Pancreas (tissue), 10 donors: ENCODE measurements at places on chromosomes 4 and X. TPM values are rescaled to one million over a fixed set of nuclear protein-coding genes. Genes with fewer than 3 reads are reported as not detected.

The GCNA gene
- 0.90 TPM for total RNA-seq

The UGT2B15 gene
- total RNA-seq, result 9.6 TPM

The DHX15 gene
- 43.2 TPM for total RNA-seq

The ARSJ gene
- total RNA-seq, result 2.4 TPM

The CT45A5 gene
- not detected for total RNA-seq

The IQSEC2 gene
- total RNA-seq, result 9.2 TPM

The GABRQ gene
- total RNA-seq, result not detected

- no peaks in the 10 kb centered on the region for H3K27me3 ChIP-seq
- H3K4me1 ChIP-seq, result no peaks in the 10 kb centered on the region
- no peak overlapping the region for H3K4me3 ChIP-seq
- H3K36me3 ChIP-seq, result no peaks in the 10 kb centered on the region
These were observed 519.3 kb upstream of the CXorf51A start for GRCh38 chrX:147333821-147334220.

GRCh38 chrX:12142661-12143060 is 4.4 kb downstream of the FRMPD4 start:
- H3K27me3 ChIP-seq, result peaks cover 11% of the 10 kb centered on the region
- H3K4me1 ChIP-seq, result no peaks in the 10 kb centered on the region
- no peak overlapping the region for H3K4me3 ChIP-seq
- no peak overlapping the region for H3K27ac ChIP-seq
- DNase-seq, result no peak
- H3K36me3 ChIP-seq, result no peaks in the 10 kb centered on the region

DNA sequence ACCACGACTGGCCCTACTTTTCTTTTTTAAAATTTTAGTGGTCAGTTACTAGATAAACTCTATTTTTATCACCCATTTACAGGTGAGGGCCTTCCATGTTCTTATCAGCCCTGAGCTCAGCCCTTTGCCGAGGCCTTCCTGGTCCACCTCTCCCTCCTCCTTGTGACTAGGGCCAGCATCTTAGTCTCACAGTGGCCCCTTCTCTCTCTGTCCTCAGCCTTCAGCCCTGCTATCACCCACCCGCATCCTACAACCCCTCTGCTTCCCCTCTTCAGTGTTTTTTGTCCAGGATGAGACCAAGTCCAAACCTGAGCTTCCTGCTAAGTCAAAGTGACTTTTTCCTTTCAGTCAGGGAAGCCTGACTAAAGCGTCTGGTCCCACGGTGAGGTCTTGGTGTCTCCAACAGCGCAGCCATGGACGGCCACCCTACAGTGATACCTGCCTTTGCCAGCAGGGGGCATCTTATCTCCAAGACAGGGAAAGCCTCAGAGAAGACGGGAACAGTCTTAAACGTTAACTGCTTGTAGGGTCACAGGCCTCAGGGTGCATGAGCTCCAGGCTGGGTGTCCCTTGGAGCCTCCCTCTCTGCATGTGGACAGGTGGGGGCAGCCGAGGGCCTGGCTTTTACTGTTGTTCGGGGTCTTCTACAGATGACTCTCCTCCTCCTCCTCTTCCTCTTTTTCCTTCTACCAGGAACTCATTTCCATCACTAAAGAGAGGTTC is 11.7 kb upstream of the GAGE10 start:
- no peak overlapping the region for H3K27ac ChIP-seq
- peaks cover 4% of the 10 kb centered on the region for H3K27me3 ChIP-seq
- peak; percentile 84 for DNase-seq
- H3K4me1 ChIP-seq, result no peaks in the 10 kb centered on the region

- H3K4me1 ChIP-seq, result no peaks in the 10 kb centered on the region
- no peaks in the 10 kb centered on the region for H3K27me3 ChIP-seq
- no peaks in the 10 kb centered on the region for H3K36me3 ChIP-seq
- no peak overlapping the region for H3K27ac ChIP-seq
These were observed 121.1 kb upstream of the PPARGC1A start for GRCh38 chr4:24010994-24011393.

- H3K4me3 ChIP-seq, result no peak overlapping the region
- DNase-seq, result no peak
- H3K4me1 ChIP-seq, result peaks cover 11% of the 10 kb centered on the region
- H3K27me3 ChIP-seq, result no peaks in the 10 kb centered on the region
These were observed 5.8 kb downstream of the CNKSR2 start for GRCh38 chrX:21379991-21380390.

DNA sequence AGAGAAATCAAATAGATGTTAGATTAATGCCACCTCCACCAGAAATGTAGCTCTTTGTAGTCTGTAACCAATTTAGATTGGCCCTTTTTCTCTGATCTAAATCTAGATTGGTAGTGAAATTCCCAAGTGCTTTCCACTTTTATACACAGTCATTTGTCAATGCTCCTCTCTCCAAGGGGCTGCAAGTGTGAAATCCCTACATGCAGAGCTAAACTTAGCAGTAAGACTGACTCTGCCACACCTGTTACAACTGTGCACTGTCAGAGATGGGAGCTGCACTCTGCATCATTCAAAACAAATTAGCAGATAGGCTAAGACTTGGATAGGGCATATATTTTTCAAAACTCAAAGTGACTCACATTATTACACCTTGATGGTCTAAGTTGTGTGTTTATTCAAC is 9.1 kb downstream of the SERTM2 start:
- no peak overlapping the region for H3K4me3 ChIP-seq
- H3K27me3 ChIP-seq, result no peaks in the 10 kb centered on the region
- no peak for DNase-seq

GRCh38 chr4:89337681-89338080 is 30.1 kb upstream of the GPRIN3 start:
- no peaks in the 10 kb centered on the region for H3K36me3 ChIP-seq
- no peak overlapping the region for H3K27ac ChIP-seq
- H3K4me3 ChIP-seq, result no peak overlapping the region
- H3K27me3 ChIP-seq, result no peaks in the 10 kb centered on the region
- no peak for DNase-seq
- H3K4me1 ChIP-seq, result no peaks in the 10 kb centered on the region

DNA sequence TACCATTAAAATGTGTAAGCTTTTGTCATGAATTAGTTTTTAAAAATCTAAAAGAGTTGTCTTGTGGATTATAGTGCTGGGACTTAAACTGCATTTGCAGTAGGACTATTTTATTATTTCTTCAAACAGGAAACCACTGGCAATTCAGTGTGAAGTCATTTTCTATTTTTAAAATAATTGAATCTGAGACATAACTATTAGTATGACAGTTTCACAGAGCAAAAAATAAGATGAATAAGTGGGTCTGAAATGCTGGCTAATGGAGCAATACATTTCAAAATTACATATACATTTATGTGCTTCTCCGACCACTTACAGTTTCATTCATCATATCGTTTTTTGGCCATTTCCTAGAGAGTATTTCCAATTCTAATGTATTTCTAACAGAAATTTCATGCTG is 75.3 kb upstream of the RAPGEF2 start:
- no peaks in the 10 kb centered on the region for H3K4me1 ChIP-seq
- H3K4me3 ChIP-seq, result no peak overlapping the region
- no peaks in the 10 kb centered on the region for H3K36me3 ChIP-seq
- H3K27me3 ChIP-seq, result no peaks in the 10 kb centered on the region
- no peak for DNase-seq

- H3K4me3 ChIP-seq, result no peak overlapping the region
- no peak overlapping the region for H3K27ac ChIP-seq
- peaks cover 13% of the 10 kb centered on the region for H3K4me1 ChIP-seq
These were observed 31.8 kb downstream of the USP53 start for GRCh38 chr4:119244344-119244743.

DNA sequence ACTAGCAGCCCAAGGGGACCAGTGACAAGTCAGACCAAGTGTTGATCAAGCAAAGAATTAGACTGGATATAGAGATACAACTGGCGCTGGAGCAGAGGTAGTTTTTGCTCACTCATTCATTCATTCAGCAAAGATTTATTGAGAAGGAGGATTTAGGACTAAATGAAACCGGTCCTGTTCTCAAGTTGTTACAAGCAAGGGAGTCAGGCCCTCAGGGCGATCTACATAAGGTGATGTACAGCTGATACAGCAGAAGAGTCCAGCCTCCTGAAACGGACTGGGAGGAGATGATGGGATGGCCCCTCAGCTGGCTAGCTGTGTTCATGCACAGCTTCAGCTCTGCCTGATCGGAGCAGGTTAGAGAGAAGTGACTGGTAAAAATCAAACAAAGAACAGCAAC is 242.4 kb downstream of the FBXW7 start:
- H3K4me1 ChIP-seq, result no peaks in the 10 kb centered on the region
- no peaks in the 10 kb centered on the region for H3K27me3 ChIP-seq

GRCh38 chr4:159516556-159517140 is 413.8 kb downstream of the RAPGEF2 start:
- H3K4me3 ChIP-seq, result no peak overlapping the region
- H3K27ac ChIP-seq, result no peak overlapping the region
- H3K36me3 ChIP-seq, result no peaks in the 10 kb centered on the region
- no peaks in the 10 kb centered on the region for H3K27me3 ChIP-seq
- H3K4me1 ChIP-seq, result no peaks in the 10 kb centered on the region

GRCh38 chr4:41586675-41587225 is 48.8 kb downstream of the LIMCH1 start:
- no peaks in the 10 kb centered on the region for H3K4me1 ChIP-seq
- no peak for DNase-seq
- H3K27me3 ChIP-seq, result no peaks in the 10 kb centered on the region
- no peak overlapping the region for H3K4me3 ChIP-seq
- no peaks in the 10 kb centered on the region for H3K36me3 ChIP-seq

DNA sequence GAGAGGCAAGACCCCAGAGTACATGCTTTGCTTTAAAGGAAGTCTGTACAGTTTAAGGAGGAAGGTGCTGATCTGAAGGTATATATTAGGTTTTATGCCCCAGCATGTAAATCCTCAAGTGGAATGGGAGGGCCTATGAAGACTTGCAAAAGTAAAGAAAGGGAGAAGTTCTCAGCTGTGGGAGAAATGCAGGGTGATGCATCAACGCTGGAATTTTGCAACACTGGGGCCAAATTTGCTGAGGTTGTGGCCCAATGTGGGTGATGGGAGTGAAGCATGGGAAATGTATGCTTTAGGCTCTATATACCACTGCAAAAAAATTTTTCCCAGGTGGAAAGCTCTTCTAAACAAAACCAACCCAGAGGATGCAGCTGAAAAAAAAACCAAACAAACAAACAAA is 33.8 kb upstream of the GPR174 start:
- no peaks in the 10 kb centered on the region for H3K4me1 ChIP-seq
- no peaks in the 10 kb centered on the region for H3K36me3 ChIP-seq
- H3K27ac ChIP-seq, result no peak overlapping the region
- DNase-seq, result no peak
- H3K27me3 ChIP-seq, result no peaks in the 10 kb centered on the region

GRCh38 chr4:141306331-141306730 is 85.6 kb downstream of the ZNF330 start:
- H3K36me3 ChIP-seq, result no peaks in the 10 kb centered on the region
- no peak overlapping the region for H3K4me3 ChIP-seq
- H3K4me1 ChIP-seq, result no peaks in the 10 kb centered on the region
- H3K27ac ChIP-seq, result no peak overlapping the region
- H3K27me3 ChIP-seq, result no peaks in the 10 kb centered on the region
- no peak for DNase-seq

GRCh38 chrX:97117572-97117971 is 233.9 kb downstream of the RPA4 start:
- no peaks in the 10 kb centered on the region for H3K36me3 ChIP-seq
- H3K4me3 ChIP-seq, result no peak overlapping the region
- no peak overlapping the region for H3K27ac ChIP-seq
- DNase-seq, result no peak
- H3K4me1 ChIP-seq, result no peaks in the 10 kb centered on the region
